ACHN (cell line): ENCODE measurements at places on chromosomes 11 and 22.

DNA sequence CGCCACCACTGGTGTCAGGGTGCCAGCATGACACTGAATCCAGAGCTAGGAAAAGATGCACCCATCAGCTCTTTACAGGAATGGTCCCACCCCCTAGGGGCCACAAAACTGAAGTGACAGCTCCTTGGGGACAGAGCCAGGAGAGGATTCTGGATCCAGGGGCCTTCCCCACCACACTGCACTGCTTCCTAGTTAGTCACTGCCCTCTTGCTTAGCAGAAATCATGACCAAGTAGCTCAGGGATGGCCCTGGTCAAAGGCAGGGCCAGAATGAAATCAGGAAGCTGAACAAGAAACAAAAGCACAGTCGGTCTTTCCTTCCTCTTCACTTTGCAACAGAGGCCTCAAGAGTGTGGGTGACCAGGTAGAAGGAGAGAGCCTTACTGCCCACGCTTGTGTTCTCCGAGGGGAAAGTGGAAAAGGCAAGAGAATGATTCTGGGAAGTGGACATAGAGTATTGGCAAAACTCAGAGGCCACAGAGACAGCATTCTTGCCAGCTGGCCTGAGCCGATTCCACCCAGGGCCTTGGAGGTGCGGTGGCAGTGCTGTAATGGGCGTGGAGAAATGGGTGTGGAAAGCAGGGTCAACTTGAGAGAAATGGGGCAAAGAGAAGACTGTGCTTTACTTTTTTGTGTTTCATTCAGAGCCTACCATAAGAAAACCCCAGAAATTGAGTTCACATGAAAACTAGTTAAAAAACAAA is 39.8 kb downstream of the KCNJ1 start:
- DNase-seq: no peak

GRCh38 chr11:33377412-33378370 is 120.5 kb downstream of the HIPK3 start:
- DNase-seq: no peak

DNA sequence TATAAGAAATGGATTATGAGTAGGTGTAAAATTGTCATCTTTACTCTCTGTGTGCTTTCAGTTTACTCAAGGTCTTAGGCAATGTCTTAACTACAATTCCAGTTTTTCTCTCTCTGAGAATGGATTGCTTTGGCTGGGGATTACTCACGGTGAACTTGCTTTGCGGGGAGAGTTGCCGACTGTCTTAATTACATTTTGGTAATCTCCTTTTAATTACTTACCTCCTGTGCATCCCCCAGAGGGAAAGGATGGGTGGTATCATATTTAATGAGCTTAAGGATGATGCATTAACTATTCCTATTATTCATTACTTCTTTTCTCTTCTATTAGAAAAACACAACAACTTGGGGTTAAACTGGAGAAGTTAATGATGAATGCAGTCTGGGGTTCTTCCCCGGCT is 159.4 kb downstream of the MPPED1 start:
- no peak for DNase-seq

GRCh38 chr11:79047980-79048379 is 392.9 kb downstream of the TENM4 start:
- DNase-seq: no peak

DNA sequence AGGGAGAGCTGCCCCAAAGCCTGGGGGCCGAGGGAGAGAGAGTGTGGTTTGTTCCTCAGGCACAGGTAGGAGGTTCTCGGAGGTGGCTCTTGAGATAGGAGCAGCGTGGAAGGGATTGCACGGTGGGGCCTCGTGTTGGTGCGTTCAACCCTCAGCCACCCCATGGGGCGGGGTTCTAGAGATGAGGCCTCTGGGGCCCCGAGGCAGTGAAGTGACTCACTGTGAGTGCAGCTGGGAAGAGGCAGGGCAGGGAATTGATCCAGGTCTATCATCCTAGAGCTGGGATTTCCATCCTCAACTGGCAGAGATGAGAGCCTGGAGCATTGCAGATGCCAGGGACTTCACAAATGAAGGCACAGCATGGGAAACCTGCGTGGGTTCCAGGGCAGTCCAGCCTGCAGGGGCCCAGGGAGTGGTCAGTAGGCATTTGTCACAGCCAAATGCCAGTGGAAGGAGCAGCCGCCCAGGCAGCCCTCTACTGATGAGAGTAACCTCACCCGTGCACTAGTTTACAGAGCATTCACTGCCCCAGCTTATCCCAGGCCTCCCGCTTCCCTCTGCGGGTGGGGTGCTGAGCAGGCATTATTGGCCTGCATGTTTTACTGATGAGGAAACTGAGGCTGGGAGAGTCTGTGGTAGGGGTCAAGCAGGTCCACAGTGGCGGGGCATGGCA is 5.1 kb upstream of the SMARCB1 start:
- DNase-seq: peak; percentile 35

GRCh38 chr22:34395370-34395769 is 475.1 kb upstream of the LARGE1 start:
- DNase-seq: no peak

- DNase-seq: no peak
Observed at GRCh38 chr11:86383041-86383955, 8.6 kb downstream of the CCDC81 start.

DNA sequence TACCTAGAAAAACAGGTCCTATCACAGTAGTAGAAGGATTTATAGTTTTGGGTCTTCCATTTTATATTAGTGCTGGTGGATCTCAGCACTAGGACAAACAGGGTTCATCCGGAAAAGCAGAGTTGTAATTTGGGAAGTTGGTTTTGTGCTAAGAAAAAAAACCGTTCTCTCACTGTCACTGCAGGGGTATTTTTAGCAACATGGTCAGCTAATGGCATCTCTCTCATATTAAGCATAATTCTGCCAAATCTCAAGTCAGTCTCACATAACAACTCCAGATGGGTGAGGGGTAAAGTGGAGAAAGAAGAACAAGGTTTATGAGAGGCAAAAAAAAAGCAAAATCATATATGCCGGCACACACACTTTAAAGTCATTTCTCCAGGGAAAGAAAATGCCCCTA is 51.6 kb upstream of the GDPD4 start:
- no peak for DNase-seq

GRCh38 chr11:16408619-16409018 is 52.3 kb upstream of the SOX6 start:
- DNase-seq: no peak

DNA sequence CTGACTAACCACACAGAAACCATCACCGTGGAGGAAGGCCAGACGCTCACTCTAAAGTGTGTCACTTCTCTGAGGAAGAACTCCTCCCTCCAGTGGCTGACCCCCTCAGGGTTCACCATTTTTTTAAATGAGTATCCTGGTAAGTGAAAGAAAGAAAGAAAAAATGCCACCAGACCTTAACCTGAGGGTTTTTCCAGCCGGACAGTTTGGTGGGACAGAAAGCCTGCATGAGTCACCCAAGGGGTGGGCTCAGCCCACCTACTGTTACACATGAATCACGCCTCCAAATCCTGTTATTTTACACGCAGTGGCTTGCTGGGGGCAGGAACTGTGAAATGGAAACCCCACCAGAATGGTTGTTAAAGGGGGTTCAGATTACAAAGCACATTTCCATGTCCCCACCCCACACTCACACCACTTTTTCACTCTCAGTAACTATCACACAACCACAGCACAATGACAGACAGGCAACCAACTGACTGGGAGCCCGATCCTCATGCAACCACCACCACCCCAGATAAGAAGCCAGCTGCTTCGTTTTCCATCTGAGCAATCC is 11.9 kb downstream of the CRTAM start:
- no peak for DNase-seq

GRCh38 chr11:10601837-10602236 is 33.4 kb upstream of the LYVE1 start:
- DNase-seq: no peak

DNA sequence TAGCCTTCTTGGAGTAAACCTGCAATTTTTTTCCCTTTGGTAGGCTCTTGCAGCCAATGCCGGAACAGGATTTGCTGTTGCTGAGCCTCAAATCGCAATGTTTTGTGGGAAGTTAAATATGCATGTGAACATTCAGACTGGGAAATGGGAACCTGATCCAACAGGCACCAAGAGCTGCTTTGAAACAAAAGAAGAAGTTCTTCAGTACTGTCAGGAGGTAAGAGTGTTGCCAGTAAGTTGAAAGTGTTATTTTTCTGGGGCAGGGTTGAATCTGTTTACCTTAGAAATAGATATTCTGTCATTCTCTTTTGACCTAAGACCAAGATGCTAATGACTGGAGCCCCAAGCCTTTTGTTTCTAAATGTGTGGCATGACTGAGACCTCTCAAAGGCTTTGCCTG is 39.7 kb downstream of the APLP2 start:
- DNase-seq: no peak

GRCh38 chr11:63705526-63705925 is 24.2 kb downstream of the RTN3 start:
- no peak for DNase-seq

DNA sequence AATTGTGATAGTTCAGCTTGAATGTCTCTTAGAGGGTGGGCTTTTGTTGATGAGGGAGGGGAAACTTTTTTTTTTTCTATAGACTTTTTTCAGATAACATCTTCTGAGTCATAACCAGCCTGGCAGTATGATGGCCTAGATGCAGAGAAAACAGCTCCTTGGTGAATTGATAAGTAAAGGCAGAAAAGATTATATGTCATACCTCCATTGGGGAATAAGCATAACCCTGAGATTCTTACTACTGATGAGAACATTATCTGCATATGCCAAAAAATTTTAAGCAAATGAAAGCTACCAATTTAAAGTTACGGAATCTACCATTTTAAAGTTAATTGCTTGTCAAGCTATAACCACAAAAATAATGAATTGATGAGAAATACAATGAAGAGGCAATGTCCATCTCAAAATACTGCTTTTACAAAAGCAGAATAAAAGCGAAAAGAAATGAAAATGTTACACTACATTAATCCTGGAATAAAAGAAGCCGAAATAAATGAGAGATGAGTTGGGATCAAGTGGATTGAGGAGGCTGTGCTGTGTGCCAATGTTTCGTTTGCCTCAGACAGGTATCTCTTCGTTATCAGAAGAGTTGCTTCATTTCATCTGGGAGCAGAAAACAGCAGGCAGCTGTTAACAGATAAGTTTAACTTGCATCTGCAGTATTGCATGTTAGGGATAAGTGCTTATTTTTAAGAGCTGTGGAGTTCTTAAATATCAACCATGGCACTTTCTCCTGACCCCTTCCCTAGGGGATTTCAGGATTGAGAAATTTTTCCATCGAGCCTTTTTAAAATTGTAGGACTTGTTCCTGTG is 3.9 kb downstream of the MALAT1 start:
- DNase-seq: peak; percentile 40

- no peak for DNase-seq
Observed at GRCh38 chr11:61482513-61482912, 26.0 kb upstream of the LRRC10B start.

DNA sequence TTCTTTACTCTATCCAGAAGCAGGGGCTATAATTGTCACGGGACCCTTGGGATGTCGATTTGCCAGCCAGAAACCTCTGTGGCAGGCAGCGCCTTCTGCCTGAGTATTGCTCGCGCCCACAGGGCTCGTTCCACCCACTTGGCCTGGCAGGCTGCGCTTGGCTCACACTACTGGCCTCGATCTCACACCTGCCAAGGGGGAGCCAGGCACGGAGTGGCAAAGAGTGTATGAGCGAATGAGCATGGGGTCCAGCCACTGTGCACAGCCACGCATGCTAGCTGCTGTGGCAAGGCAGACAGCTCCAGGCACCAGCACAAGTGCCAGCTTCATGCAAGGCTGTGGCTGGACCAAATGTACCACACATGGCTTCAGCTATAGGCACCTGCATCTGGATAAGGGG is 599.8 kb downstream of the DLG2 start:
- DNase-seq: no peak

DNA sequence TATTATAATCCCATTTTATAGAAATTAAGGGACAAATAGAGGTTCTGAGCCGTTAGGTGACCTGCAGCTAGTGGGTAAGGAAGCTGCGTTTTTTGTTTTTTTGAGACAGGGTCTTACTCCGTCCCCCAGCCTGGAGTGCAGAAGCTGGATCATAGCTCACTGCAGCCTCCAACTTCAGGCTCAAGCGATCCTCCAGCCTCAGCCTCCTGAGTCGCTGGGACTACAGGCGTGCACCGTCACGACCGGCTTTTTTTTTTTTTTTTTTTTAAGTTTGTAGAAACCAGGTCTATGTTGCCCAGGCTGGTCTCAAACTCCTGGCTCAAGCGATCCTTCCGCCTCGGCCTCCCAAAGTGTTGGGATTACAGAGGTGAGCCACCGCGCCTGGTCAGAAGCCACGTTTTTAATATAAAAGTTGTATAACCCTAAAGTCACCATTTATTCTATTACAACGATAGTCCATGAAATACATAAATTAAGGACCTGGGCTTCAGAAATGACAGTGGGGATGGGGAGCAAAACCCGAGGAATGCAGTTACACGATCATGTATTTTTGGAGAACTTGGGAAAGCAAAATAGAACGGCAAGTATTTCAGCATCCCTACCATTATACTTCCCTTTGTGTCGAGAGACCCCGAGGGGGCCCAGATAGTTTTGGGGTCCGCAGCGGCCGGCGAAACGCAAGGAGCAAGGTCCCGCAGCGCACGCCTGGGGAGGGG is 638 bp downstream of the SAAL1 start:
- DNase-seq: peak; percentile 1

DNA sequence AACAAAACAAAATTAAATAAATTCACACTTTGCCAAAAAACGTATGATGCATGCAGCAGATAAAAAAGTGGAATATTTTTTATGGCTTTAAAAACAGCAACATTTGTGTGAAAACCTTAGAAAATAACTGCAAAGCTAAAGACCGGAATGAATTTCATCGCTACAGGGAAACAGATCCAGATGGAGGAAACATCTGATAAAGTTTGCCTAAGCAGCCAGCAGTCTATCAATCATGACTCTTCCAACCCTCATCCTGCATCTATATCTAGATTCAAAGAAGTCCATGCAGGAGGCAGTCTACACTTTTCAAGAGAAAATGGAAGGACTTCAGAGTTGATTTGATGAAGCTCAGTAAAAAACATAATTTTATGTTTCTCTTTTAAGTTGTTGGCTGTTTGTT is 126.8 kb downstream of the SWAP70 start:
- DNase-seq: no peak

DNA sequence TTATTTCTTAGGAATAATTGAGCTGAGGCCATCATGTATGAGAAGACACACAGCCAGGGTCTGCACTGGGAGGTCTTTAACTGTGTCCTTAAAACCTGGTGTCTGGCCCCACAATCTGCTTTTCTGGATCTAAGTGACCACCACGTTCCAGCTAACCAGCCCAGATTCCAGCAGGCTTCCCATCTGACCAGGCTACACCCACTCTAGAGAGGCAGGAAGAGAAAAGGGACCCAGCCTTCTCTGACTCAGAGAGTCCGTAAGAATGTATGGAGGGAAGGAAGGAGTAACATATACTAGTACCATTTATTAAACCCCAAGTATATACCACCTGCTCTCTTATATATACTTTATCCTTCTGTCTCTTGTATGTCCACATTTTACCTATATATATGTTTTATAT is 80.1 kb downstream of the LDLRAD3 start:
- no peak for DNase-seq
